GM10248 (cell line): ENCODE measurements at places on chromosomes 16 and 17.

GRCh38 chr16:74660383-74660782 is 6.3 kb downstream of the RFWD3 start:
- no peak for DNase-seq

DNA sequence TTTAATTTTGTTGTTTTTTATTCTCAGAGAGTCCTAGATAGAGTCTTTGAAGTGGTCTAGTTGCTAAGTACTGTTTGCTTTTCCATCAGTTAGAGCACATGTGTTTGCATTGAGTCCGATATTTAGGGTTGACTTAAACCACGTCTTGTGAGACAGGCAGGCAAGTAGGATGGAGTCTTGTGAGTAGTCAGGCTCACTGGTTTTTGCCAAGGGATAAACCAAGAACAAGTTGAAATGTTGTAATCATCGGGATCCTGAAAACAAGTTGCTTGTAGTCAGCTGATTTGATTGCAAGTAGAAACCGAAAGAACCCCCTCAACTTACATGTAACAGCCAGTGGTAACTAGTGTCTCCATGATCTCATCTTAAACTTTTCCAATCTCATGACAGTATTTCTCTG is 17.2 kb downstream of the ATP6V0A1 start:
- DNase-seq, result no peak

GRCh38 chr17:40313668-40314583 is 4.9 kb downstream of the RARA start:
- DNase-seq, result no peak

GRCh38 chr17:17782523-17783115 is 54.2 kb downstream of the SREBF1 start:
- DNase-seq, result peak; percentile 47

DNA sequence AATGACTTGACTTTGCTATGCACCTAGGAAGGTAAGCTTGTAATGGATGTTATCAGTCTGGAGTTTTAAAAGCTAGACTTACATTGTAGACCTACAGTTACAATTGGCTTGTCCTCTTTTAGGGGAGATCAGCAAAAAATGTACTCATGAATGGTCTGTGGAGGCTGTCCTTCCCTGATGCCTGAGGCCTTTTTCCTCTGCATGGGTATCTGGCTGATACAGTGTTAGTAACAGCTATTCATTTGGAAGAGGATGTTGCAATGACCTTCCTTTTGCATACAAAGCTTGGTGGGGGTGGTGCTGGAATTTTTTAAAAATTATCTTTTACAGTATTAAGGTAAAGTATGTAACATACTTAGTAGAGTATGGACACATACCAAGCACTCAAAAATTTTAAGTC is 525.5 kb downstream of the KIF2B start:
- no peak for DNase-seq

GRCh38 chr16:28858421-28858820 is 5.2 kb upstream of the SH2B1 start:
- no peak for DNase-seq
